ENCODE measurements at places on chromosomes 2 and 18. TPM values are rescaled to one million over a fixed set of nuclear protein-coding genes. Genes with fewer than 3 reads are reported as not detected.
A peak's percentile ranks its signal among the peaks of the same experiment; 100 is the strongest.

GRCh38 chr2:28486526-28486925 is 9.3 kb upstream of the PLB1 start:
- H3K4me1 ChIP-seq = no peaks in the 10 kb centered on the region
- H3K36me3 ChIP-seq = no peaks in the 10 kb centered on the region

- H3K27me3 ChIP-seq = no peaks in the 10 kb centered on the region
- no peak overlapping the region for H3K4me3 ChIP-seq
- no peak overlapping the region for H3K27ac ChIP-seq
- H3K4me1 ChIP-seq = no peaks in the 10 kb centered on the region
- H3K36me3 ChIP-seq = no peaks in the 10 kb centered on the region
Measured at GRCh38 chr2:192029089-192029488, 165.6 kb downstream of the TMEFF2 start.

GRCh38 chr2:144606466-144607095 is 86.7 kb upstream of the ZEB2 start:
- no peaks in the 10 kb centered on the region for H3K36me3 ChIP-seq
- no peak overlapping the region for H3K27ac ChIP-seq
- H3K4me3 ChIP-seq = no peak overlapping the region
- no peaks in the 10 kb centered on the region for H3K4me1 ChIP-seq
- no peak for DNase-seq

GRCh38 chr18:7661207-7661606 is 94.1 kb downstream of the PTPRM start:
- H3K27ac ChIP-seq = no peak overlapping the region
- H3K4me1 ChIP-seq = no peaks in the 10 kb centered on the region
- no peak overlapping the region for H3K4me3 ChIP-seq
- H3K36me3 ChIP-seq = no peaks in the 10 kb centered on the region
- no peaks in the 10 kb centered on the region for H3K27me3 ChIP-seq

GRCh38 chr2:207073801-207074678 is 91.7 kb downstream of the KLF7 start:
- peaks cover 4% of the 10 kb centered on the region for H3K4me1 ChIP-seq
- H3K27me3 ChIP-seq = no peaks in the 10 kb centered on the region
- H3K27ac ChIP-seq = no peak overlapping the region
- peak; percentile 14 for DNase-seq
- no peak overlapping the region for H3K4me3 ChIP-seq

DNA sequence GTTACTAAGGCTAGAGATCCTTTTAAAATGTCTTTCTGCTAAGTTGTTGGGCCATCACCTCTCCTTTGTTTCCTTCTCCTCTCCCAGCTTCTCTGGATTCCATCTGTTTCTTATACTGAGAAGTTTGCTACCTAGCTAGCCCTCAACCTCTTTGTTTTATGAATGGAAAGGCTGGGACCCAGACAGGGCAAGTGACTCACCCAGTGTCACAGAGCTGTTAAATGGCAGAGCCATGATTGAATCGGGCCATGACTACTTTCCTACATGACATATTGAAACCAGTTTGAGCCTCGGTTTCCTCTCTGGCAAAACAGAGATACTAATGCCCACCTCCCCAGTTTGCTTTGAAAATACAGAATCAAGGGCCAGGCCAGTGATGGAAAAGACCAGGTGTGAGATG is 24.1 kb downstream of the REEP1 start:
- H3K36me3 ChIP-seq = no peaks in the 10 kb centered on the region
- no peaks in the 10 kb centered on the region for H3K27me3 ChIP-seq
- DNase-seq = no peak

DNA sequence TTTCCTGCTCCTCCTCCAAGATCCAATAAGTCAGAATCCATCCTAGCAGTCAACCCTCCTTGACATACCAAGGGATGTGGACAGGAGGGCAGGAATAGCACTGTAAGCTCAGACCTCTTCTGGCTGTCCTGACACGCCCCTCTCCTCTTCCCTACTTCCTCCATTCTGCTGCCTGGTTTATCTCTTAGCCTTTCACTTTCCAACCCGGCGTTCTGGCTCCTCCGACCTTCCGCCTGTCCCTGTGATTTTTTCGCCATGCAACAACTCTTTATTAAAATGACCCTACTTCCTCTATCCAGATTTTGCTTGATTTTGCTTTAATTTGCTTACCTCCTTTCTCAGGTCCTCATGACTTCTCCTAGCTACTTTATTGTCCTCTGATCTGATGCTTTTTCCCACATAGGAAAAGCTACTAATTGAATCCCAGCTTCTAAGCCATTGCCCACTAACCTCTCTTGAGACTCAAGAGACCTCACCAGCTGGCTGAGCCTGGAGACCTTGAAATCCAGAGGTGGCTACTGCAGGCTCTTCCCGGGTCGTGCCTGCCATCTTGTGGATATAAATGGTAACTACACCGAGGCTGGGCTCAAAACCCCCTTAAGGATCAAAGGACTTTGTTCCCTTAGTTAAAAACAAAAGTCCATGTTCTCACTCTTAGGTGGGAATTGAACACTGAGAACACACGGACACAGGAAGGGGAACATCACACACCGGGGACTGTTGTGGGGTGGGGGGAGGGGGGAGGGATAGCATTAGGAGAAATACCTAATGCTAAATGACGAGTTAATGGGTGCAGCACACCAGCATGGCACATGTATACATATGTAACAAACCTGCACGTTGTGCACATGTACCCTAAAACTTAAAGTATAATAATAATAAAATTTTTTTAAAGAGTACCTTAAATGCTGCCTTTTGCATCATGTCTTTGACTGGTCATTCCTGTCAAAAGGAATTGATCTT is 139.4 kb downstream of the AKAIN1 start:
- no peaks in the 10 kb centered on the region for H3K36me3 ChIP-seq
- H3K27me3 ChIP-seq = peaks cover 3% of the 10 kb centered on the region
- H3K27ac ChIP-seq = no peak overlapping the region
- H3K4me3 ChIP-seq = no peak overlapping the region
- peak; percentile 61 for DNase-seq
- no peaks in the 10 kb centered on the region for H3K4me1 ChIP-seq

GRCh38 chr18:78546281-78546680 is 433.3 kb upstream of the SALL3 start:
- H3K27ac ChIP-seq = no peak overlapping the region
- H3K36me3 ChIP-seq = no peaks in the 10 kb centered on the region
- H3K4me1 ChIP-seq = peaks cover 20% of the 10 kb centered on the region
- no peak for DNase-seq

DNA sequence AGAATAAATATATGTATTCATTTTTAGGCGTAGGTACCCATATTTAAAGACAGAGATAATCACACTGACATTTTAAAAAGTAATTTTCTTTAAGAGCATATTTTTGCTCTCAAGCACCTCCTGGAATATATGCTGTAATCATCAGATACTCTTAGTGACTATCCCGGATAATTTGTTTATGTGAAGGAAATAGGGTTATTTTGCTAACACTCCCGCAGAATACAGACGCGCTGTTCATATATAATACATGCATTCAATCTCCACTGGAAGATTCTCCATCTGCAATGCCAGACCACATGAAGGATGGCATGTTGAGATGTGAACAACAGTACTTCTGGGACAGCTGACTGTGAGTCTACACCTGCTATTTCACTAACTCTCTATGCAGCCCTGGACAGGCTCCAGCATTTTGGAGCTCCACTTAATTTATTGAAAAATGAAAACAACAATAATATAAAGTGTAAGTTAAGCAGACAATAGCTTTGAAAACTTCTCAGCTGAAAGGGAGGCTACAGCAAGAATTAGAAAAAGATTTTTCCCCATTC is 430.6 kb downstream of the TMX3 start:
- H3K4me1 ChIP-seq = no peaks in the 10 kb centered on the region
- no peaks in the 10 kb centered on the region for H3K27me3 ChIP-seq
- H3K36me3 ChIP-seq = no peaks in the 10 kb centered on the region
- H3K4me3 ChIP-seq = no peak overlapping the region

GRCh38 chr2:29336341-29337241 is 221.4 kb downstream of the CLIP4 start:
- H3K27me3 ChIP-seq = no peaks in the 10 kb centered on the region
- no peak overlapping the region for H3K27ac ChIP-seq
- DNase-seq = no peak
- no peak overlapping the region for H3K4me3 ChIP-seq
- no peaks in the 10 kb centered on the region for H3K4me1 ChIP-seq
- no peaks in the 10 kb centered on the region for H3K36me3 ChIP-seq

GRCh38 chr2:211033765-211034164 is 477.4 kb downstream of the CPS1 start:
- no peaks in the 10 kb centered on the region for H3K4me1 ChIP-seq
- no peak for DNase-seq
- no peaks in the 10 kb centered on the region for H3K36me3 ChIP-seq
- no peak overlapping the region for H3K27ac ChIP-seq
- H3K27me3 ChIP-seq = no peaks in the 10 kb centered on the region

DNA sequence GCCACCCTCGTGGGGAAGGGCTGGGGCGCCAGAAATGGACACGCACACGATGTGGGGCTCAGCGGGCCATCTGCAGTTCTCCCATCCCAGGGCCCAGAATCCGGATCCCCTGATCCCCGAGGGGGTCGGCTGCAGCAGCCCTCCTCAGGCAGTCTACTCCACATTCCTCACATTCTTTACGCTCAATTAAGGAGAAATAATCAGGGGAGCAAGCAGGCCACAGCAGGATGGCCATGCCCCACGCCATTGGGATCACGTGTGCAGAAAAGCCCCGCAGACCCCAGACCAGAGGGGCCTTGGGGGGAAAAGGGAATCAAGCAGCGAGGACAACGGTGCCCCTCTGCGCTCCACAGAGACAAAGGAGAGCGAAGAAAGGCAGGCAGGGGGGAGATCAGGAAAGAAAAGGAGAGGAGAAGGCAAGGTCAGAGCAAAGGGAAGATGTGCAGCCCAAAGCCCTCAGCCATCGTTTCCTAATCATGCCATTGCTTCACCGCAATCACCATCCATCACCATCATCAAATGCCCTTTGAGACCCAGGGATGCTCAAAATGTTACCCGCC is 17.5 kb upstream of the PKDCC start:
- H3K36me3 ChIP-seq = no peaks in the 10 kb centered on the region
- DNase-seq = no peak
- H3K27me3 ChIP-seq = no peaks in the 10 kb centered on the region

- peaks cover 21% of the 10 kb centered on the region for H3K4me1 ChIP-seq
- no peak overlapping the region for H3K4me3 ChIP-seq
- H3K36me3 ChIP-seq = no peaks in the 10 kb centered on the region
- H3K27ac ChIP-seq = no peak overlapping the region
- peak; percentile 12 for DNase-seq
- no peaks in the 10 kb centered on the region for H3K27me3 ChIP-seq
Measured at GRCh38 chr2:222318712-222319585, 20.2 kb upstream of the PAX3 start.

DNA sequence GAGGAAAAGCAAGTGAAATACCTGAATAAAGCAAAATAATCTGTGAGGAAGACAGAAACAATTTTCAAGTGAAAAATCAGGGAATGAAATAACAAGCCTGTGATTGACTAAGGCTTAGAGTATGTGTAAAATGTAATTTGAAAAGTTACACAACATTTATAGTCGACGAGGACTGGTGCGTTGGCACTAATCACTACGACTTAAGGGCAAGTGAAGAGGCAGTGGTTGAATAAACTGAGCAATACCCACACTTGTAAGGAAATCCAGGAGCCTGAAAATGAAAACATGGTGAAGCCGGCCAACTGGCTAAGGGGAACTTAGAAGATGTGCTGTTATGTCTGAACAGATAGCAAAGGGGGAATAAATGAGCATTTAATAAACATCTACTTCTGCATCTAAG is 13.4 kb downstream of the DOK1 start:
- no peak overlapping the region for H3K4me3 ChIP-seq
- H3K4me1 ChIP-seq = no peaks in the 10 kb centered on the region
- no peaks in the 10 kb centered on the region for H3K27me3 ChIP-seq

GRCh38 chr2:223999862-224000261 is 39.2 kb downstream of the SERPINE2 start:
- H3K4me1 ChIP-seq = peaks cover 9% of the 10 kb centered on the region
- no peaks in the 10 kb centered on the region for H3K36me3 ChIP-seq
- H3K4me3 ChIP-seq = no peak overlapping the region

GRCh38 chr2:128421861-128422311 is 103.2 kb upstream of the HS6ST1 start:
- H3K27me3 ChIP-seq = no peaks in the 10 kb centered on the region
- DNase-seq = no peak
- no peak overlapping the region for H3K4me3 ChIP-seq
- H3K36me3 ChIP-seq = no peaks in the 10 kb centered on the region
- peaks cover 46% of the 10 kb centered on the region for H3K4me1 ChIP-seq

DNA sequence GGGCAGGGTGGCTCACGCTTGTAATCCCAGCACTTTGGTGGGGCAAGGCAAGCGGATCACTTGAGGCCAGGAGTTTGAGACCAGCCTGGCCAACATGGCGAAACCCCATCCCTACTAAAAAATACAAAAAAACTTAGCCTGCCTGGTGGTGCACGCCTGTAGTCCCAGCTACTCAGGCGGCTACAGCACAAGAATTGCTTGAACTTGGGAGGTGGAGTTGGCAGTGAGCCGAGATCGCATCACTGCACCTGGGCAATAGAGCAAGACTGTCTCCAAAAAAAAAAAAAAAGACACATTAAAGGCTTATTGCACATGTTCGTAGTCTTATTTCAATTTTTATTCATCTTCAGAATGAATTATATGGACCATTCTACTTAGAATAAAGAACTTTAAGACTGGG is 110.2 kb downstream of the BMPR2 start:
- no peaks in the 10 kb centered on the region for H3K27me3 ChIP-seq
- H3K4me3 ChIP-seq = no peak overlapping the region
- no peaks in the 10 kb centered on the region for H3K36me3 ChIP-seq
- no peak for DNase-seq

GRCh38 chr2:197170208-197170607 is 140.4 kb downstream of the ANKRD44 start:
- no peaks in the 10 kb centered on the region for H3K27me3 ChIP-seq
- H3K4me1 ChIP-seq = no peaks in the 10 kb centered on the region
- no peak overlapping the region for H3K4me3 ChIP-seq
- H3K27ac ChIP-seq = no peak overlapping the region

The IL1F10 gene
- not detected for total RNA-seq

The STAT4 gene
- total RNA-seq = 2.6 TPM

The GTF2A1L gene
- total RNA-seq = not detected

The ANKRD30BL gene
- not detected for total RNA-seq

The GPC1 gene
- 30.7 TPM for total RNA-seq

The THAP4 gene
- 59.0 TPM for total RNA-seq

The AMER3 gene
- total RNA-seq = 0.33 TPM

The CDK15 gene
- total RNA-seq = not detected

Data from body of pancreas (tissue), 4 donors.